ENCODE measurements at places on chromosomes 11 and 22.
A peak's percentile ranks its signal among the peaks of the same experiment; 100 is the strongest.

- DNase-seq: no peak
Measured at GRCh38 chr22:45683680-45684079, 12.0 kb downstream of the ATXN10 start.

DNA sequence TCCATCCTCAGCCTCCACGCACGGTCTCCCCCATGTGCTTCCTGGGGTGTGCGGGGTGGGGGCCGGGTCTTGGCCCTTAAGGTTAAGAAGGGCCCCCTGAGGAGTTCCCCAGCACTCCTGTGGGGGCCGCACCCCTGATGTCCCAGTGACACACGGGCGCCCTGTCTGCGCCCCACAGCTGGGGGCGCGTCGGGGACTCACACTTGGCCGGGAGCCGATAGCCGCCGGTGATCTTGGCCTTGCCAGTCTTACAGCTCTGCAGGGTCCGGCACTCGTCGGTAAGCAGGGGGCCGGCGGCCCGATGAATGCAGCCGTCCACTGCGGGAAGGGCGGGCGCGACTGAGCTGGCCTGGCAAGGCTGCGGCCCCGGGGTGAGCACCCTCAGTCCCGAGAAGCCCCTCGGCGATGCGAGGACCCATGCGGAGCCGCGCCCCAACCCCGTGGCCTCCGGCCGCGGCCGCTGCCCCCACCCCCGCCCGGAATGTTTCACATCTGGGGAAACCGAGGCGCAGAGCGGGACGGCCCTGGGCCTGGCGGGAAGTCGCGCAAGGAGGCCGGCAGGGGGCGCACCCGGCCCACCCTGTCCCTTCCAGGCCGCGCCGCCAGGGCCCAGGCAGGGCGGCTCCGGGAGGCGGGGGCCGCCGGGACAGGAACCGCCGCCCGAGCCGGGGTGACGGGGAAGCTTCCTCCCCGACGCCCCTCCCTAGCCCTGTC, 13.9 kb downstream of the OTUB1 start:
- no peak for DNase-seq

DNA sequence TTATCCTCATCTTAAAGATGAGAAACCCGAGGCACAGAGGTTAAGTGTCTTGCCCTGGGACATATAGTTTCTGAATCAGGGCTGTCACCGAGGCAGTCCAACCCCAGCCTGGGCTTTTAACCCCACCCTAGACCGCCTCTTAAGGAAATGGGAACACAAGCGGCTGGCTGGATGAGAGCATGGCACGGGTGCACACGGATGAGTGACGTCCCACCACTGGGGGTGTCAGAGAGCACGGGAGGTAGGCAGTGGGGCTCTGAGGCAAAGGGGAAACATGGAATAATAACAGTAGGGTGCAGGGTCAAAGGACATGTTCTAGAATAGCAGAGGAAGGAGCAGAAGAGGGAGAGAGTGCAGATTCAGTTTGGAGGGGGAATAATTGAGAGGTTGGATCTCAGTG, 22.3 kb downstream of the PPFIBP2 start:
- peak; percentile 29 for DNase-seq

- DNase-seq: no peak
Measured at GRCh38 chr22:41660416-41660815, 28.3 kb downstream of the SNU13 start.

GRCh38 chr11:112786886-112787530, 174.2 kb upstream of the NCAM1 start:
- no peak for DNase-seq

DNA sequence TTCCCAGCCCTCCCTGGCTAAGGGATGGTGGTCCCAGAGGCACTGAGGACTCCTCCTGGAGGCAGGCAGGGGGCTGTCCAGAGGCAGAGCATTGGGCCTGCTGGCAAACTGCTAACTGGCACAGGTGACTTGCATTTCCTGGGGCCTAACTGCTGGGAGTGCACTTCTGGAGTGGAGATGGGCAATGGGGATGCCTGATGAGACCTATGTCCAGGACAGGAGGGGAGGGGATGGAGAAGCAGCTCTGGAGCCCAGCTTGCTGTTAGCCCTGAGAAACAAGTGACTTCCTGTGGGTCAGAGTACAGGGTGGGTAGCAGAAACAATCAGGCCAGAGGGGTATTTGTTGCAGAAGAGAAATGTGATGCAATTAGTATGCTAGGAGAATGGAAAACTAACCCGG, 253.2 kb downstream of the ST3GAL4 start:
- no peak for DNase-seq

- DNase-seq: no peak
Measured at GRCh38 chr22:27401321-27401720, 400.2 kb downstream of the MN1 start.

DNA sequence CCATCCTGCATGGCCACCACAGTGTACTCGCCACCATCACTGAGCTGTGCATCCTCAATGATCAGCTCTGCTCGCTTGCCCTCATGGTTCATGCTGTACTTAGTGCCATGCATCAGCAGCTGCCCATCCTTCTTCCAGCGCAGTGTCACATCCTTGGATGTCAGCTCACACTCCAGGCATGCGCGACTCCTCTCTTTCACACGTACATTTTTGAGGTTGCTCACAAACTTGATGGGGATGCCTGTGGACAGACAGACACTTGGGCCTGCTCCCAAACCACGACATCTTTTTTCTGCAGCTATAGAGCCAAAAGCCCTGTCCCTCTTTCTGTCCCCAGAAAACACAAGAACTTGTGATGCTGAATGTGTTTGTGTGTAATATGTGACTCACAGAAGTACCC, 10.5 kb downstream of the IGSF22 start:
- DNase-seq: no peak

DNA sequence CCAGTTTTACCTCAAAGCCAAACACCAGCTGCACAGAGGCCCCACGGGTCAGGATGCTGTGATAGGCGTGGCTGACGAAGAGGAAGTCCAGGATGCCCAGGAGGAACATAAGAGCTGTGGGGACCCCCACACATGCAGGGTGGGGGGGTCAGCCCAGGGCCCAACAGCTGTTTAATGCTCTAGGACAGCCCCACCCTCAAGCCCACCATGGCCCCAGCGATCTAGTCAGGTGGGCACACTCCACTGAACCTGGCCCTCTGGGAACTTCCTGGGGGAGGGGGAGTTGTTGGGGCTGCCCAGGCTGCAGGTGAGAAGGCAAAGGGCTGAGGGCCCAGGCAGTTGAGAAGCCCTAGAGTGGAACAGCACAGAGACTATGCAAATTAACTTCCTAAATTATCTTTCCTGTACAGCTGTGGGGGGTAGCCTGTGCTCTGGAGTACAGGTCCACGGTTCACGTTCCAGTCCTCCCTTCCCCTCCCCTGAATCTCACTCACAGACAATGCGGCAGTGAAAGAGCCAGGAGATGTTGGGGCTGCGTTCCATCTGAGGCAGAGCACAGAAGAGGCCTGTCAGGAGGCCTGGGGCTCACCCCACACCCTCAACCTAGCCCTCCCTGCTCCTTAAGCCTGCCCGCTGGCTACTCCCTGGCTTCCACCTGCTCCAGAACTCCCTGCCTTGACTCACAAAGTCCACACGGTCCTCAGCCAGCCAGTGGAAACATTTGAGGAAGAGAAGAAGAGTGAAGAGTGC, 1.9 kb downstream of the SYVN1 start:
- no peak for DNase-seq

DNA sequence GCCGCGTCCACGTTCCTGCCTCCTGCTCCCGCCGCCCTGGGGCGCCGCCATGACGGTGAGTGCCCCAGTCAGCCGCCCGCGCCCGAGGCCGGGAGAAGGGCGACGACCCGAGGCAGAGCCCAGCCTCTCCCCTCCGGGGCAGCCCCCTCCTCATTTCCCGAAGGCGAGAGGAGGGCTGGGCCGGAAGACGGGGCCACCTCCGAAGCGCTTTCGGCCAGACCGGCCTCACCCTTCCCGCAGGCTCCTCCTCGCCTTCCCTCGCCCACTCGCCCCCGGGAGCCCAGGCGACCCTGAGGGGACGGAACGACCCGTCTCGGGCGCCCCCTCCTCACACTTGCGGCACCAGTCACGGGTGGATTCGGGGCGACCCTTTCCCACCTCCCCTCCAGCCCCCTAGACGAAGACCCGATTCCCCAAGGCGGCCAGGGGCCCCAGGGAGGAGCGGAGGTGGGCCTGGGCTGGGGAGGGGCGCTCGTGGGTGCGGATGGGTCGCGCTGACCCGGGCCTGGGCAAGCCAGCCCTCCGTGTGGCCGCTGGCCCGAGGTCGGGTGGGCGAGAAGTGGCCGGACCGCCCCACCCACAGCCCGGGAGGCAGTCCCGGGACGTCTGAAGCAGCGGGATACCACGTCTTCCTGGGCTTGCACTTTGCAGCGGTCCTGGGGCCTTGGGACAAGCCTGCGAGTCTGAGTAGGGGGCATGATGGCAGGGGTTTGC, 49.7 kb downstream of the TRIOBP start:
- no peak for DNase-seq

Measured in urothelium cell line (cell line).